Panc1 (cell line): ENCODE measurements at places on chromosomes 3 and 15.

DNA sequence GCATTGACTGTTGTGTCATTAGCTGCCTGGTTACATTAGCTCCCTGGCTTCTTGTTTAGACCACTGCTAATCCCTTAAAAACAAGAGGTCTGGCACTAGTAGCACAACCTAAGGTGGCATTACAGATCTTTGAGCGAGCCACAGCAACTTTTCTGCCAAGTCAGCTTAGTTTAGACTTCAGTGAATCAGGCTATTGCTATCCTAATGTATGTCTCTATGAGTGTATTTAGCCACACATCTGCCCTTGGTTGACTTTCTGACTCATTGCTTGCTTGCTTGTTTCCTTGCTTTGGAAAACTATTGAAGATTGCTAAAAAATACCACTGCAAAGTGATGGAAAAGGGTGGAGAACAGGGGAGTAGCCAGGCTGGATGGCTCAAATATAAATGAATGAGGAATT lies 50.2 kb downstream of the CHP1 start:
- DNase-seq: peak; percentile 68

GRCh38 chr3:88979760-88980159 lies 127.7 kb upstream of the EPHA3 start:
- DNase-seq: no peak

GRCh38 chr15:59434481-59434880 lies 3.5 kb upstream of the FAM81A start:
- DNase-seq: no peak

- no peak for DNase-seq
Observed at GRCh38 chr3:187150599-187150998, 11.3 kb upstream of the RPL39L start.

- DNase-seq: no peak
Observed at GRCh38 chr15:43541785-43542184, 24.4 kb downstream of the MAP1A start.

GRCh38 chr15:89148126-89148525 lies 59.9 kb downstream of the ABHD2 start:
- no peak for DNase-seq

DNA sequence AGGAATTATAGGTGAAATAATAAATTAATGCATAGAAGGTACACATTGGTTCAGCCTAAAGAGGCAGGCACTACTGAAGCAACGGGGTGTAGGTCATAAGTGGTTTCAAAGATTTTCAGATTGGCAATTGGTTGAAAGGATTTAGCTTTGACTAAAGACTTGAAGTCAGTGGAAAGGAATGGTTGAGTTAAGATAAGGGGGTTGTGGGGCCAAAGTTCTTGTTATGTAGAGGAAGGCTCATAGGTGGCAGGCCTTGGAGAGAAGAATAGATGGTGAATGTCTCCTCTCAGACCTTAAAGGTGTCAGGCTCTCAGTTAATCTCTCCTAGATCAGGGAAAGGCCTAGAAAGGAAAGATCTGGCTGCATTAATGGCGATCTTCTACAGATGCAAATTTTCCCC lies 209.8 kb downstream of the ATP10A start:
- no peak for DNase-seq

GRCh38 chr3:18044971-18045880 lies 302.8 kb upstream of the TBC1D5 start:
- no peak for DNase-seq

DNA sequence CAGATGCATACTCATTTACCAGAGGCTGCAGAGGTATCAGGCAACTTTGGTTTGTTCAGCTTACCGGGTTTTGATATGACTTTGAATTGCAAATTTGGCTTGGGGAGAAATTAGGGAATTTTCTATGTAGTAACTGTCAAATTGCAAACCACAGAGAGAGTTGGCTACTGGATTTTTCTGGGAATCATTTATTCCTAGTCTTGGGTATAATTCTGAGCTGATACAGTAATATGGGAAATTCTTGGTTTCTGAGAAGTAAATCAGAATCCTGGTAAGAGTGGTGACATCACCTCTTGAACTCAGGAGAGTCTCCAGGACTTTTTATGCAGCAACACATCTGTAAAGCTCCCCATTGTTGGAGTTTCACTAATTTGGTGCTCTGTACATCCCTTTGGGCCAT lies 39.0 kb downstream of the GAP43 start:
- DNase-seq: no peak

GRCh38 chr3:23129117-23129516 lies 74.0 kb upstream of the UBE2E2 start:
- DNase-seq: no peak

DNA sequence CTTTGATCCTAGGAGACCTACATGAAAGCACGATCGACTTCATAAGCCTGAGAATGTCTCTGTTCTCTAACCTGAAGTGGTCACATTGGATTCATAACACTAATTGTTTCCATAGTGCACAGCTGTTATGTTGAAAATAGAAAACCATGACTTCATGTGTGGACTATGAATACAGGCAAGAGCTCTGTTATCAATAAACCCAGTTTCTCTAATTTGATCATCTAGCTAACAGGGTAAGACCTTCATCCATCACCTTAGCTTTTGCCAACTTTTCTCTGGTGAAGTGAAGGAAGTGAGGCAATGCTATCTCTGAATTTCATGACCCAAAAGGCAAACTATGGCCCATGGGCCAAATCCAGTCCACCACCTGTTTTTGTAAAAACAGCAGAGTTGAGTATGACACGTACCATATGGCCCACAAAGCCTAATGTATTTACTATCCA lies 27.2 kb downstream of the ABI3BP start:
- DNase-seq: no peak

DNA sequence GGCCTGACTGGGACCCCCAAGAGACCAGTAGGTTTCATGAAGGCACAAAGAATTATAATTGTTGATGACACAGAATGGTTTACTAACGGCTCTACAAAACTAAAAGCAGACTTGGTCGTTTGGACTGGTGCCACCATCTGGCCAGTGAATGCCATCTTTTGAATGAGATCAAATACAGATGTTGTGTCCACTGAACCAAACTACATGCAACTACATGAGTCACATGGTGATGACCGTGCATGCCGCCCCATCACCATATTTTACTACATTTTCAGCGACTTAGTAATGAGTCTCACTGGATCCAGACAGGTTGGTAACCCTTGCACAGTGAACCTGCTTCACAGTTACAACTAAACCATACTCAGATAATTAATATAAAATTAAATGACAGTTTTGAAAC lies 803.3 kb downstream of the DIPK2A start:
- no peak for DNase-seq

DNA sequence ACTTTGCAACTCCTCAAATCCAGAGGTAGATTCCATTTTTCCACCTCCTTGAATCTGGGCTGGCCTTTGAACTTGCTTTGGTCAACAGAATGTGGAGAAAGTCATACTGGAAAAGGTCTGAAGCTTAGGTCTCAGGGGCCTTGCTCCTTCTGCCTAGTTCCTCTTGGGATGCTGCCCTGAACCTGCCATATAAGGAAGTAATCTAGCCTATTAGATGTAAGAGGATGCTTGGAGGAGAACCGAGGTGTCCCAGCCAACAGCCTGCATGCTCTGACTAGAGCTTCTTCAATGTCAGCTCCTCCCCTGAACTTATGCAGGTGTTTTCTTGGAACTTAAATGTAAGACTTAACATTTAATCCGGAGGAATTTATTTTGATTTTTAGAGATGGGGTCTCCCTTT lies 2.0 kb upstream of the TMED3 start:
- no peak for DNase-seq

- no peak for DNase-seq
Observed at GRCh38 chr15:81097890-81098280, 36.2 kb upstream of the CFAP161 start.

- peak; percentile 56 for DNase-seq
Observed at GRCh38 chr3:12139111-12139511, 19.6 kb downstream of the TIMP4 start.

GRCh38 chr3:29236146-29236840 lies 44.6 kb upstream of the RBMS3 start:
- DNase-seq: no peak

DNA sequence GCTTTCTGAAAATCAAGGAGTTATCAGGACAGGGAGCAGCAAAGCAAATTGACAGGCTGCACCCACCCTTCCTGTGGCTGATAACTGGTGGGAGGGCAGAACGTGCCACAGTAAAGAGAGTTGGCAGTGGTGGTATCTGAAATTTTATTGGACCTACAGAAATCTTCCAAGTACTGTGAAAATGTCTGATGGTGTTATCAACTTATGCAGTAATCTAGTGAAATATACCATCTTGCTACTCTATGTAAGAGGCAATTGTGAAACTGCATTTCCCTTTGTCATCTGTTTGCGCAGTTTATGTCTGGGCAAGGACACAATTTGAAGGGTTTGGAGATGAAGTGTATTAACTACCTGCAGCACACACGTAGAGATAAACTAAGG lies 1.5 kb downstream of the PLCL2 start:
- DNase-seq: no peak

- DNase-seq: no peak
Observed at GRCh38 chr15:86573476-86573875, 493.8 kb downstream of the AGBL1 start.

DNA sequence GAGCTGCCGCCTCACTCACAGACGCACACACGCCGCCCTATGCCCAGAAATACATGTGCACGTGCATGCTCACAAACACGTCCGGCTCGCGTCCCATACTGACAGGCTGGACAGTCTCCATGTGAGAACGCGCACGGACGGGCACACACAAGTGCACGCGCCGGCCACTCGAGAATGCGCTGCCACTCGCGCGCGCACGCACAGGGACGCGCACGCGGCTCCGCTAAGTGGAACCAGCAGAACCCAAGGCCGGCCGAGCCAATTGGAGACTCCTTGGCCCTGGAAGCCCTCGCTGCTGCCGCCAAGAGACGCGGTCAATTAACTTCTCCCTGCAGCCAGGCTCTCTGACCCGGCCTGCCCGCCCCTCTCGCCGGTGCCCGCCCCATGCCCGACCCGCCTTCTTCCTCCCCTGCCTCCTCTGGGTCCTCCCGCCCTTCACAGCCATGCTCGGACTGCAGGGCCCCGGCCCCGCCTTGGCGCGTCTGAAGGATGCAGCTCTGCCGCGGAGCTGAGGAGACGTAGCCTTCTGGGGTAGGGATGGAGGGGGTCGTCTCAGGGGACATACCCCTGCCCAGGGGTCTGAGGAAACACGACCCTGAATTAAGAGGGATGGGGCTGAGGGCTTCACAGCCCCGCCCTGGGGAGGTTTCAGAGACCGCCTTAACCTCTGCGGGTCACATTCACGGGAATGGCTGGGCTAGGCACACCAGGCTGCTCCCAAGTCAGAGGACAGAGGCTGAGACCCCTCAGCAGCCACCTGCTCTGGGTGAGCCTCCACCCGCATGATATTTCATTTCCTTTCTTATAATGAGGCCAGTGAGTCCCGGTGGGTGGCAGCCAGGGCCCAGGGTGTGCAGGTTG lies 15.0 kb downstream of the PTH1R start:
- DNase-seq: no peak

GRCh38 chr3:197010556-197011351 lies 18.9 kb downstream of the MELTF start:
- DNase-seq: no peak

GRCh38 chr15:101623367-101624304 lies 28.5 kb downstream of the TM2D3 start:
- no peak for DNase-seq

DNA sequence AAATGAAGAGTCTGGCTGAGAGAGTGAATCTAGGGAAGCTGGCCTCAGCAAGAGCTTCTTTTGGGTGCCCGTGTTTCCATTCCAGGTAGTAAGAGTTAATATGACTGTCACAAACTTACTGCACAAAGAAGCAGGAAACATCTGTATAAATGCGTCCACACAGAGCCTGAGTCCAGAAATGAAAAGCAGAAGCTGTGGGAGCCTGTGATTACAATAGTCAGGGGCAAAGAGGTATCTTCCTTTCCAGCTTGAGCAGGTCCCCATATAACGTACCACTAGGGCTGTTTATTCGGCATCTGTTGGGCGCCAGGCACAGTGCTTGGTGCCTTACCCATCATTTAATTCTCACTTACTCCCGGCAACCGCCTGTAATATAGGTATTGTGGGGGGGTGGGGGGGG lies 40.5 kb upstream of the B3GNT5 start:
- DNase-seq: no peak

GRCh38 chr15:68609629-68610028 lies 30.8 kb downstream of the CORO2B start:
- DNase-seq: no peak

DNA sequence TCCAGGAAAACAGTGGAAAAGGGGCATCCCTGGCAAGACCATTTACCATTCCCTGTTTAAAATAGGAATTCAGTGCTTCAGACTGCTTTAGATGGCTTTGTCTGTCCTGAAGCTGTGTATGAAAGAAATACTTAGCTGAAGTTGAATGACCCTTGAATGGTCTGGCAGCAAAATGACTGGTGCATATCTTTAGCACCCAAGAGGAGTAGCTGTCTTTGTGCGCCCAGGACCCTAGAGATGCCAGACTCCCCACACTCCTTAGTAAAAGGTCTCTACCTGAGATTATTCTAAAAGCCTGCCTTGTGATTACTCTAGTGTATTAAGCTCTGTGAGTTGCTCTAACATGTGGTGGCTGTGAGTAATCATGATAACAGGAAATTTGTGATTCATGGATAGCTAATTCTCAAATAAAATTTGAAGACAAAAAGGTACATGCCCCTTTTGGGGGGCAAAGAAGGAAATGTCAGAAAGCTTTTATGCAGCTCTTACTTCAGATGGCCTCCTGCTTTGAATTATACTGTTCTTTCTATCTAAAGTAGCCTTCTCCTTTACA lies 3.2 kb downstream of the MAPKBP1 start:
- no peak for DNase-seq

- DNase-seq: no peak
Observed at GRCh38 chr3:124469555-124469954, 260.7 kb upstream of the UMPS start.

DNA sequence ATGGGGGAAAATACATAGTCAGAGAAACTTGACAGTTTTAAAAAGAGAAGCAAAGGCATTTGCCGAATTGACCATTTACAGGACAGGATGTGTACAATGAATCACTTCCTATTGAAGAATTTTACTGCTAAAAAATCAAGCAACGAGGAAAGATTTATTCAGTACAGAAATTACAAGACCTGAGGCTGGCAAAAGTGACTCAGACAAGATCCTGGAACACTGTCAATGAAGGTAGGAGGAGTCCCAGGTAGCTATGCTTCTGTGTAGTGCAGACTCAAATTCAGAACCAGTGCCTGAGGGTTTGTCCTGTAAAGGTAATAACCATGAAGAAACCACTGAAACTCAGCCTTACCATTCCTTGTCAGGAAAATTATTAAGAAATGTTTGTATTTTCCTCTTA lies 120.9 kb downstream of the ZMAT3 start:
- no peak for DNase-seq

DNA sequence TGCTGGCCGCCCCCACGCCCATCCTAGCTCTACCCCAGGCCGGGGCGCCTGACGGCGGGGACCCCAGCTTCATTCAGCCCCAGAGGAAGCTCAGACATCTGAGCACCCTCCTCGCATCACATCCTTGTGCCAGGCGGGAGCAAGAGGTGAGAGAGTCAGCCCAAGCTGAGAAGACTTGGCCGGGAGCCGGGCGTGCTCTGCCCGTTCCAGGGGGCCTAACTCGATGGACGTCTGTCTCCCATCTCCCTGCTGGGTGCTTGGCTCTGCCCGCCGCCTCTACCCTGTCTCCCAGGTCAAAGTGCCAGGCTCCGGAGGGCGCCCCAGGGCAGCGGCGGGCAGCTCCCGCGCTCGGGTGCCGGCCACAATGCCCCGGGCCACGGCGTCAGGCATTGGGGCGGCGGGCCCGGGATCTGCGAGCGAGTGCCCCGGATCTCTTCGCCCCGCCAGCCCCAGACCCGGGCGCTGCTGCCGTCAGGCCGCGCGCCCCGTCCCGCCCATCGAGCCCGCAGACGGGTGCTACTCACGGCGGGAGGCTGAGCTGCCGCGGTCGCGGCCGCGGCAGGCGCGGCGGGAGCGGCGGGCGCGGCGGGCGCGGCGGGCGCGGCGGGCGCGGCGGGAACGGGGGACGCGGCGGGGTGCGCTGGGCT lies 388 bp downstream of the DAPK2 start:
- DNase-seq: no peak
